ENCODE measurements at places on chromosomes 2 and 18.

- no peak for DNase-seq
Observed at GRCh38 chr2:72573232-72573631, 252.6 kb downstream of the EXOC6B start.

DNA sequence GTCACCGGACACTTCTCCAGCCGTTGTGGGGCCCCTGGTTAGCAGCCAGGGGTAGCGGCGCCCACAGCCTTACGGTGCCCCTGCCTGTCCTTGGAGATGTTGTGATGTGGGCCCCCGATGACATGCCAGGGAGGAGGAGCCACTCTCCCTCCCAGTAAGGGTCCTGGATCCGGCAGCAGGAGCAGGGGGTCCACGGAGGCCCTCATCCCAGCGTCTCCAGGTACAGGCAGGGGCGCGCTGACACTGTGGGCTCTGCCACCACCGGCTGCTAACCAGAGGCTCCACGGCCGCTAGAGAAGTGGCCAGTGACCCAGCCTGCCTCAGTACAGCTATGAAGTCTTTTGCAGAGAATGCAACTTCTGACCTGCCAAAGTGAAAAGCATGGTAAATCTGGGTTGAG, 121.2 kb downstream of the SPP2 start:
- no peak for DNase-seq

GRCh38 chr2:109256921-109257320, 127.9 kb downstream of the SH3RF3 start:
- no peak for DNase-seq

GRCh38 chr18:45997700-45998151, 30.6 kb upstream of the EPG5 start:
- no peak for DNase-seq

GRCh38 chr2:240711701-240712100, 20.0 kb downstream of the AQP12A start:
- no peak for DNase-seq

DNA sequence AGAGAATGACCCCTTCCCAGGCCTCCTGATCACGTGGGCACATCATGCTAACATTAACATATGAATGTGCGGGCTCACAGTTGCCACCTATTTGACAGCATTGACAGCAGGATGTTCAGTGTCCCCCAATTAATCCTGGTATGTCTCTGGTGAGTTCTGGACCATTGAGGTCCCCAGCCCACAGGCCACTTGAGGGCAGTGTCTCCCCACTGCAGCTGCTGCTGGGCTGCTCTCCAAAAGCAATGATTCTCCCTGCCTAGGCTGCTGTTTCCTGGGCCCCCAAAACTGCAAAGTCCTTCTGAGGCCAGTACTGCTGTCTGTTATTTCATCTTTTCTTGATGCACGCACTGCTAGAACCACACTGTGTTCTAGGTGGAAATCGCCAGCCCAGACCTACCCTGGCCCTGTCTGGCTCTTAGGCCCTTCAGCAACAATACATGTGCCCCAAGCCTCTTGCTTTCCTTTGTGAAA, 52.7 kb upstream of the MAPK4 start:
- DNase-seq = no peak
